Activated CD4-positive, alpha-beta T cell treated with anti-CD3 and anti-CD28 coated beads, Interleukin-2, amount 10 ng/mL, durations not matched to agents 24 days and 14 days (primary cell): ENCODE measurements at places on chromosomes 4 and X. TPM values are rescaled to one million over a fixed set of nuclear protein-coding genes. Genes with fewer than 3 reads are reported as not detected.

The CSAG3 gene
- total RNA-seq = 0.80 and 1.1 TPM in 2 replicates

The SPON2 gene
- total RNA-seq = 20.7 and 21.6 TPM in 2 replicates

The MBTPS2 gene
- 10.0 and 11.3 TPM in 2 replicates for total RNA-seq

The MGST2 gene
- 26.5 and 35.1 TPM in 2 replicates for total RNA-seq

The ODAPH gene
- 0.43 and 0.47 TPM in 2 replicates for total RNA-seq

The MAGEA4 gene
- not detected in 2 replicates for total RNA-seq

The CENPI gene
- total RNA-seq = 14.9 and 19.4 TPM in 2 replicates

The ATP7A gene
- total RNA-seq = 7.6 and 8.1 TPM in 2 replicates

The GABRQ gene
- total RNA-seq = 0.05 TPM in 1 of 2 replicates, not detected in the other

The RADX gene
- 5.7 and 7.4 TPM in 2 replicates for total RNA-seq

The CD38 gene
- total RNA-seq = 89.6 and 103 TPM in 2 replicates

The MAGEB10 gene
- total RNA-seq = not detected in 2 replicates

The EGF gene
- not detected in 2 replicates for total RNA-seq

The UGT2B11 gene
- not detected in 2 replicates for total RNA-seq

The HPSE gene
- 17.7 and 19.8 TPM in 2 replicates for total RNA-seq

The RTL9 gene
- not detected in 2 replicates for total RNA-seq

The SMPX gene
- not detected in 2 replicates for total RNA-seq

The SSX4B gene
- total RNA-seq = not detected in 2 replicates

The CHIC1 gene
- 4.8 and 5.4 TPM in 2 replicates for total RNA-seq

The SSX4 gene
- not detected in 2 replicates for total RNA-seq

The CEP44 gene
- total RNA-seq = 18.2 and 20.3 TPM in 2 replicates

The SPANXB1 gene
- total RNA-seq = not detected in 2 replicates

The TAF1 gene
- 46.7 and 47.8 TPM in 2 replicates for total RNA-seq
